HFF-Myc (cell line): ENCODE measurements at places on chromosomes 1 and 21.

DNA sequence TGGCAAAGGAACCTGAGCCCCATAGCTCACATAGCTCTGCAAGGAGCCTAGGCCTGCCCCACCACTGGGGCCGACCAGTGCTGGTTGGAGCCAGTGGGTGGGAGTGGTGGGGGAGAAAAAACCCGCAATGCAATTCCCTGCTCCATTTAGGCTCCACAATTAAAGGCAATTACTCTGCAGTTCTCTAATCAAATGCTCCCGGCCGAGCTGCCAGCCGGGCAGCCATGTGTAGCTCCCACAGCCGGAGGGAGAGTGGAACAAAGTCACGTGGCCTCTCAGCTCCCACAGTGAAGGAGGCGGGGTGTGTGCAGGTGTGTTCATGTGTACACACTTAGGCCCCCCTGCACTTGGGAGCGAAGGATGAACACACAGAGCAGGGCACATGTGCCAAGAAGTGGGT is 81.6 kb downstream of the KIRREL1 start:
- DNase-seq = no peak

GRCh38 chr1:39335216-39335615 is 130.7 kb downstream of the MACF1 start:
- DNase-seq = no peak

GRCh38 chr1:227805606-227806197 is 9.8 kb upstream of the PRSS38 start:
- DNase-seq = peak; percentile 99

DNA sequence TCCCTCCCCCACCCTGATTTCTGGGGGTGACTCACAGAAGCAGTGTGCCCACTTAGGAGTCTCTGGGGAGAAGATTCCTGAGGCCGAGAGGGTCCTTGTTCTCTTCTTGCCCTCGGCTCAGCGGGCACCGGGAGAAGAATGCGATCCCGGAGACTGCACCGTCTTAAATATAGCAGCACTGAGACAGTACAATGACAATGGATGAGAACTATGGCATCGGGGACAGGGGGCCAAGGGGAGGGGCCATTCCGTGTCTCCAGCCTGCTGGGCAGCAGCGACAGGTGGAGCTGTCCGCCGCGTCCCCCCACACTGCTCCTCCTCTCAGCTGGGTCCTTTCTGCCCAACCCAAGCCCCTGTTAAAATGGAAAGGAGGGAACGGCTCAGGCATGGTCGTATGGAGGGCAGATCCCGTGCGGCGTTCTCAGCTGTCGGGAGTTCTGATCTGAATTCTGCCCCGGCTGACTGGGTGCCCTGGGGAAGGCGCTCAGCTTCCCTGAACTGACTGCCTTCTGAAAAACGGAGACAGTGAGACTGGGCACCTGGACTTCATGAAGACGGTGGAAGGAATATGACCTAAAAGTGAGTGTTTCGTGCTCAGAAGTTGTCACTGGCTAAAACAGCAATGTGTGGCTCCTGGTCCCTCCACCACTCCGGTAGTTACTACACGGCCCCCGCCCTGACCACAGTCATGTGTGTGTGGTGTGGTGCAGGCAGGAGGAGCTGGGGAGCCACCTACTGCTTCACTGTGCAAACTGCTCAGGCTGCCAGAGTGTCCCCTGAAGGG is at the start of gene MYOM3:
MYOM3 (minus strand) TSS at position 140 of the 784 bp plus-strand sequence. CDS start 3,499 bp downstream, outside the sequence.
- no peak for DNase-seq

DNA sequence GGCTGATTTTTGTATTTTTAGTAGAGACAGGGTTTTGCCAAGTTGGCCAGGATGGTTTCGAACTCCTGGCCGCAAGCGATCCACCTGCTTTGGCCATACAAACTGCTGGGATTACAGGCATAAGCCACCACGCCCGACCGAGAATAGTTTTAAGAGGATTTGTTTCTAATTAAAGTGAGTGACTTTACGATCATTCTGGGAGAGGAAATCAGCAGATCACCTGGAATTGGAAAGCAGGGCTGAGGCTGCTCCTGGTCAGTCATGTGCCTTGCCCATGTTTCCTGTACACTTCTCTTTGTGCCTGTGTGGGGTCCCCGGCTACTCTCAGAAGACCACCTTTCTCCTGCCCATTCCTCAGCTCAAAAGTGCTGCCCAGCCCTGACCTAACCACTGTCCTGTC is 33.9 kb downstream of the ZBTB8B start:
- no peak for DNase-seq

DNA sequence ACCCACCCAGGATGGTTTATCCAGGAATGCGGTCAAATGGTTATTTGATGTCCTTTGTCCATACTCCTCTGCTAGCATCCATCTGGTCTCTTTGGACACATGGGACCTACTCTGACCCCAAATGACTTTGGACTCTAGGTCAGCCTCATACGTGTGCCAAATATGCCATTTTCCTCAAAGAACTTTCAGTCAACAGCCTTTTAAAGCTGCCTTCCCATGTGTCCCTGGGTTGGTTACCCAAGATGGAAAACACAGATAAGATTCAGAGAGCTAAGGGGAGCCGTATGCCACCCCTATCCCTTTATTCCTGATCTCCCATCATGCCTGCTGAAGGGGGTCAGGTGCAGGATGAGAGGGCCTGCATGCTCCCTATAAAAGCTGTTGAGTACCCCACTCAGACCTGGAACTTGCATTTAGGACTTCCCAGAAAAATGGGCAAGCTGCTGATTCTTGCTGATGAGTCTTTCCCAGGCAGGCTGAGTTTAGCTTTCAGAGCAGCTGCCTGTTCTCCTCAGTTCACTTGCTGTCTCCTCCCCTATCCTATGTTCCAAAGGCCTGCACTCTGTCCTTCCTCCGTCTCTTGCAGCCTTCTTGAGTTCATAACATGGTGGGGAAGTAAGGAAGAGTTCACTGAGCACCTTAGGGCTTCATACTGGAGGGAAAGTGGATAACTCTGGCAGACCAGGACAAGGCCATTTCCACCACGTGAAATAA is 19.8 kb downstream of the CHI3L2 start:
- no peak for DNase-seq

GRCh38 chr1:47233186-47233585 is 1.2 kb upstream of the TAL1 start:
- no peak for DNase-seq

- DNase-seq = no peak
Observed at GRCh38 chr1:39293375-39294070, 89.0 kb downstream of the MACF1 start.

- no peak for DNase-seq
Observed at GRCh38 chr1:244212797-244213475, 161.9 kb downstream of the ZBTB18 start.

GRCh38 chr1:226419284-226420029 is 11.6 kb upstream of the PARP1 start:
- no peak for DNase-seq

DNA sequence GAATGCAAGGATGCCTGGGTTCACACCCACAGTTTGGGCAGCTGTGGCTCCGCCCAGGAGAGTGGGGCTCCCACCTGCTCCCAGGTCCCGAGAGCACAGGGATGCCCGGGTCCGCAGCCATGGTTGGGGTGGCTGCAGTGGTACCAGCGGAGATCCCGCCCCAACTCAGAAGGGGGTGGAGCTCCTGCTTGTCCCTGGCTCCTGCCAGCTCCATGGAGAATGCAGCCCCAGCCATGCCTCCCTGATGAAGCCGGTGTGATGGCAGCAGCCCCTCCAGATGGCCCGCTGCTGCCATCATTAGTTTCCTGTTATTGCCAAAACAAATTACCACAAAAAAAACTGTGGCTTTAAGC is 113.1 kb upstream of the RUNX3 start:
- no peak for DNase-seq

DNA sequence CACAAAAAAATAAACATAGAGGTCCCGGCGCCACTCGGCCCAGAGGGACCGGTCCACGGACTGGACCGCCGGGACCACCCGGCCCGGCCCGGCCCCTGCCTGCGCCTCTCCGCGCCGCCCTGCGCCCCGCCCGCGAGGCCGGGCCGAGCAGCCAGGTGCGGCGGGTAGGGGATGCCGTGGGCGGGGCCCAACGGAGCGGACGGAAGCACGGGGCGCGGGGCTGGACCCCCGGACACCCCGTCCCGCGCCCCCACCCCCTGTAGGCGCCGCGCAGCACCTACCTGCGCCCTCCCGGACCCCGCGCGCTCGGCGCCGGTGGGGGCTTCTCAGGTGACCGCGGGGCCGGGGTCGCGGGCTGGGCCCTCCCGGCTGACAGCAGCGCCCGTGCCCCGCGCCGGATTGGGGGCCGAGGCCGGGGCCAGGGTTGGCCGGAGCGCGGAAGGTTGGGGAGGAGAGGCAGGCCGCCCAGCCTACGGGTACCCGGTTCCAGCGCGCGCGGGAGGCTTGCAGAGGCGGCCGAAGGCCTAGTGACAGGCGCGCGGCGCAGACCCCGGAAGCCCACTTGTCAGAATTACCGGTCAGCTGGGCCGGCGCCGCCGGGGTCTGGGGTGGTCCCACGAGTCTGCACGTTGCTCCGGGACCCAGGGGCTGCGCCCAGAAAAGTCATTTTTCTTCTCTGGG is 351.9 kb upstream of the CAMK1G start:
- no peak for DNase-seq
